ENCODE measurements at places on chromosomes 5 and 9.

- DNase-seq, result no peak
Measured at GRCh38 chr9:80028501-80028900, 456.7 kb downstream of the TLE4 start.

DNA sequence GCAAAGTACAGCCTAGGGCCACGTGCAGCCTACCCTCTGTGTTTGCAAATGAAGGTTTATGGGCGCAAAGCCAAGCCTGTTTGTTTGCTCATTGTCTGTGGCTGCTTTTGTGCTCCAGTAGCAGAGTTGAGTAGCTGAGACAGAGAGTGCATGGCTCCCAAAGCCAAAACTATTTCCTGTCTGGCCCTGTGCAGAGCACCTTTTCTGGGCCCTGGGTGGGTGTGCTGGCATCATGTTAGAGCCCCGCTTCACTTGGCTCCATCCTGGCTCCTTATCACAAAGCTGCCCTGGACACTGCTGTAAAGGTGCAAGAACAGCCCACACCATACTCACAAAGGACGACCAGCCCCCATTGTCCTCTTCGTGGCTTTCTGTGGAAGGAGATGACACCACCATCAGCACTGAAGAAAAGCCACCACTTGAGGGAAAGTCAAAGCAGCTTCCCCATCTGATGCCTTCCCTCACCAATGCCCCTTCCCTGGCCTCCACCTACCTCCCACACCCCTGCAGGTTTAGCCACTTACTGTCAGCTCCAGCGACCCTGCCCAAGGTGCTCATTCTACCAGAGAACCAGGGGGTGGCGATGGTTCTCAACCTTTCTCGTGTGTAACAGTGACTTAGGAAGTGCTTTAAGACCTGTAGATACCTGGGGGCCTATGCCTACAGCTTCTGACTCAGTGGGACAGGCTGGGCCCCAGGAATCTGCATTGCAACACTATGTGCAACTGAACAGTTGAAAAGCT, 23.4 kb downstream of the LCP2 start:
- DNase-seq, result peak; percentile 54

GRCh38 chr5:123186771-123187170, 97.7 kb downstream of the PRDM6 start:
- DNase-seq, result no peak

- no peak for DNase-seq
Measured at GRCh38 chr9:114688379-114688778, 6.4 kb upstream of the TEX48 start.

GRCh38 chr5:37037840-37038239, 161.3 kb downstream of the NIPBL start:
- no peak for DNase-seq

DNA sequence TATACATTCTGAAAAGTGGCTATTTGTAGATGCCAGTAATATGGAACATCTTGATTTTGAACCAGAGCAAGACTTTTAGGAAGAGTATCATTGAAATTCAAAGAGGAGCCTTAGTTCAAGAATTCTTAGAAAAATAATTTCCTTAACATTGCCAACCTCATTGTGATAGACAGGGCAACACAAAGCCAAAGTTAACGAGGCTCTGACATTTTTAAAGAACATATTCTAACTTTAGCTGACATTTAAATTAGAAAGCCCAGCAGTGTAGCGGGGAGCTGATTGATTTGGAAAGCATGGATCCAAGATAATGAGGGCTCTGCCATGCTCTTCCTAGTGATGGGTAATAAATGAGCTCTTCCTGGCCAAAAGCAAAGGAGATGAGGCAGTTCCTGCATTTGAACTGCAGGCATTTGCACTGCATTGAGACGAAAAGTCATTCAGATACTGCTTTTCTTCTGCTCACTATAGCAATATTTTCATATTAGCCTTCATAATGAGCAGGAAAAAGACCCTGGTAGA, 325.0 kb downstream of the ARHGEF28 start:
- no peak for DNase-seq

GRCh38 chr5:29134418-29134817, 2059.1 kb upstream of the CDH6 start:
- DNase-seq, result no peak

GRCh38 chr5:76612942-76613341, 10.3 kb downstream of the F2RL2 start:
- no peak for DNase-seq

DNA sequence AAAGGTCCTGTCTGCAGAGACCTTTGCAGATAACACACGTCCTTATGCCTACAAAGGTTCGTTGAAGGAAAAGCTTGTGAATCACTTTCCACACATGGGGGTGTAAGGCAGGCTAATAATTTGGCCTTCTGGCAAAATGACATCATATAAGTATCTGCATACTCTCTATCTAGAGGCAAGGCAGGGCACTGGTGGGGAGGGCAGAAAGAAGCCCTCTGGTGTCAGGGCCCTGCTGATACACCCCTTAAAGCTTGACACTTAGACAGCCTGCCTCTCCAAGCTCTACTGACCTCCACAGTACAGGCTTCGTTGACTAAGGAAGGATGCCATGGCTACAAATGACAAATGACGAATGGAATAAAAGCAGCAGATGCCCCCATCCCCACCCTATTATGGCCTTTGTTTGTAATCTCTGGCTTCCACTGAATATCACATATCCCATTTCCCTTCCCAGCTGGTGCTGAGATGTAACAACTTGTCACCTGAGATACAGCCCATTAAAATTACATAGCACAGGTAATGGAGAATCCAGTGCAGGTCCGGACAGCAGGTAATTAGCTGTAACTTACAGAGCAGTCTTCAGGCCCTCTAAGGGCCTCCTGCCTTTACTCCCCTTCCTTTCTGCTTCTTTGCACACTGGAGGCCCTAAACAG, 76.9 kb upstream of the IFNK start:
- no peak for DNase-seq

- DNase-seq, result no peak
Measured at GRCh38 chr9:14994738-14995137, 84.5 kb upstream of the FREM1 start.

- DNase-seq, result no peak
Measured at GRCh38 chr9:38343037-38343436, 49.5 kb upstream of the ALDH1B1 start.

- no peak for DNase-seq
Measured at GRCh38 chr9:23153058-23153457, 673.0 kb downstream of the ELAVL2 start.
